ENCODE measurements at places on chromosomes 11 and 22.
A peak's percentile ranks its signal among the peaks of the same experiment; 100 is the strongest.

DNA sequence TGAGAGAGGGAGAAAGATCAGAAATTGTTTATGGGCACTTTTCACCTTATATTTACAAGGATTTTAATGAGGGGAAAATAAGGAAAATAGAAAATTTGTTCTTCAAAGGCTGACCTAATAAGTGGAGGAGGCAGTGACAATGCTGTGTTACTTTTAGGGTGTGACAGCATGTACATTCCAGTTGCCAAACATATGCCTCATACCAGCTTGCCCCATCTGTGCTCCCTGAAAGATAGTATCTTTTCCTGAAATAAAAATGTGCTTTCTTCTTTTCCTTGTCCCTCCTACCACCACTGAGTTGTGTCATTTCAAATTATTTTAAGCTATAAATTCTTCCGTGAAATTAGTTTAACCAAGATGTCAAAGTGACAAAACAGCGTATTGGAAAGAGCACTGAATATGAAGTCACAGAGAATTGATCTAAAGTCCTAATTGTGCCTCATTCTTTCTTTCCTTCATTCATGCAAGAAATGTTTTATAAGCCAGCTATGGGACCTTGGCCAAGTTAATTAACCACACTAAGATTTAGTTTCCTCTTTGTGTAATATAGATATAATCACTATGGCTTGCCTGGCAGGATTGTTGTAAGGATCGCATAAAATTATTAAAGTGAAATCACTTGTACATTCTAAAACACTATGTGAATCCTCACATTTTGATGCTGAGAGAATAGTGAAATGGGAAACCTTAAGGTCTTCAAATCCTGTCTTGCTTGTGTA lies 1307.5 kb upstream of the TENM4 start:
- H3K4me1 ChIP-seq, result no peaks in the 10 kb centered on the region
- no peaks in the 10 kb centered on the region for H3K36me3 ChIP-seq
- no peak overlapping the region for H3K27ac ChIP-seq
- no peaks in the 10 kb centered on the region for H3K27me3 ChIP-seq
- no peak overlapping the region for H3K4me3 ChIP-seq

GRCh38 chr22:46531581-46532175 lies 5.7 kb downstream of the CELSR1 start:
- no peak overlapping the region for H3K4me3 ChIP-seq
- DNase-seq, result no peak
- H3K27me3 ChIP-seq, result no peaks in the 10 kb centered on the region

GRCh38 chr22:40309631-40310030 lies 36.7 kb upstream of the ADSL start:
- H3K4me3 ChIP-seq, result no peak overlapping the region
- H3K27ac ChIP-seq, result no peak overlapping the region
- DNase-seq, result no peak
- H3K36me3 ChIP-seq, result peaks cover 64% of the 10 kb centered on the region

DNA sequence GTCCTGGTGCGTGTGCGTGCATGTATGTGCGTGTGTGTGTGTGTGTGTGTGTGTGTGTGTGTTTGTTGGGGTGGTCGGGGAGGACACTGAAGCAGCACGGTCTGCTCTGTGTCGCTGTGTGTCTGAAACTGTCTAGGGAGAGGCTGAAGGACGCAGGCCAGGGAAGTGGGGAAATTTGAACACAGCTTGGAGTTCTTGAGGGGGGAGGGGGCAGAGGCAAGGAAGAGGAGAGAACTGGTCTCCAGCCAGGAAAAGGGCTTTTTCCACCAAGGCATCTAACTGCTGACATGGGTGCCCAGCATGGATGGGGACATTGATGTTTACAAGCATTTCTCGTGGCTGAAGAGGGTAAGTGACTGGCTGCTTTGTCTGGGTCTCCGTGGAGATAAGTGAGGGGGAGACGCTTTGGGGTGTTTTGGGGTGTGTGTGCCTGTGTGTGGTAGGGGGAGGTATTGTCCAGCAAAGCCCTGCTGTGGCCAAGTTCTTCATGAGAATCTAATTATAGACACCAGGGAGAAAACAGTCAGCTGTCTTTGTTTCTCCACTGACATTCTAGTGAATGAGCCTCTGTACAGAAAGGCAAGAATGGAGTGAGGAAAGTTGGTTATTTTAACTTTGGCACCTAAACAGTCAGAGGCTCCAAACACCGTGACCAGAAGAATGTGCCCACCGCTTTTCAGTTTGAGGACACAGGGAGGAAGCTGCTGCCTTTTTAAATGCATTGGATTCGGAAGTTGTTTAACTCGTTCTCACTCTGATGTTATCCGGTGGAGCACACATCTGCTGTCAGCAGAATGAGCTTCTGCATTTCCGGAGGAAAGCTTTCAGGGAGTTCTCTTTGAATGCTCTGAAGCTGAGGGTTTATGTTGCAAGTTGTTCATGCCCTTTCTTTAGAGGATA lies 63.7 kb downstream of the PPFIBP2 start:
- H3K27ac ChIP-seq, result peak overlapping the region; percentile 88
- H3K36me3 ChIP-seq, result no peaks in the 10 kb centered on the region
- peak; percentile 75 for DNase-seq
- peak overlapping the region; percentile 40 for H3K4me3 ChIP-seq

- H3K4me3 ChIP-seq, result no peak overlapping the region
- H3K27me3 ChIP-seq, result no peaks in the 10 kb centered on the region
- DNase-seq, result no peak
- H3K27ac ChIP-seq, result no peak overlapping the region
Measured at GRCh38 chr11:17775035-17775348, 40.4 kb downstream of the KCNC1 start.

DNA sequence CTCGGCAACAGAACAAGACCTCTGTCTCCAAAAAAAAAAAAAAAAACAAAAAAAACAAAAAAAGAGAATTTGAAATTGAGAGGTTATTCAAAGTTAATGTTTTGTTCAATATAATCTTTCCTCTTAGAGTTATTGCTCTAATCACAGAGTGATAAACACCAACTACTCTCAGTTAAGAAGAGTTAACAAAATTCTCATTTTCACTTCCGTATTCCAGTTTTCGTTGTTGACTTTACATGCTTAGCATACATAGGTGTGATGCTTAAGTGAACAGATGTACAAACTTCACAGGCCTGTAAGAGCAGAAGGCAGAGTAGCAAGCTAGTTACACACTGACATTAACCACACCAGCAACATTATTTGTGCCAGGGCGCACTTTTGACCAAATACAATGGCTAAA lies 12.3 kb downstream of the EIF4ENIF1 start:
- H3K36me3 ChIP-seq, result peaks cover 16% of the 10 kb centered on the region
- no peak overlapping the region for H3K27ac ChIP-seq
- H3K4me1 ChIP-seq, result no peaks in the 10 kb centered on the region
- H3K4me3 ChIP-seq, result no peak overlapping the region

GRCh38 chr11:108466405-108466804 lies 924 bp downstream of the C11orf65 start:
- H3K27me3 ChIP-seq, result no peaks in the 10 kb centered on the region
- H3K27ac ChIP-seq, result peak overlapping the region; percentile 94
- H3K4me3 ChIP-seq, result peak overlapping the region; percentile 59
- H3K4me1 ChIP-seq, result peaks cover 7% of the 10 kb centered on the region
- no peaks in the 10 kb centered on the region for H3K36me3 ChIP-seq
- DNase-seq, result no peak

DNA sequence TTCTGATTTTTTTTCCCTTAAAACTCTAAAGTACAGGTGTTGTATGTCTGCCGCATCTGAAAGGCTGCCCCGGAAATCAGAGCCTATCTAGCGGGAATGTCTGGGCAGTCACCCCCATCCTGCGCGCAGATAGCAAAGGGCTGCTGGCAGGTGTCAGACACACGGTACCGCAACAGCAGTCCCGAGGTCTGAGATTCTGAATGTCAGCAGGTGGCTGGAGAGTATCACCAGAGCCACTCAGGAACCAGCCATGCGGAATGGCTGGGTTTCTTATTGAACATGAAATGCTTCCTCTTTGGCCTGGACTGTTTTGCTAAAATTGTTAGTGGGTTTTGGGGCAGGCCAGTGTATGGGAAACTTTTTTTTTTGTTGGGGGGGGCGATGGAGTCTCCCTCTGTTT lies 53.3 kb downstream of the CERK start:
- H3K27ac ChIP-seq, result no peak overlapping the region
- no peak overlapping the region for H3K4me3 ChIP-seq
- DNase-seq, result no peak
- peaks cover 52% of the 10 kb centered on the region for H3K36me3 ChIP-seq
- H3K27me3 ChIP-seq, result no peaks in the 10 kb centered on the region
- H3K4me1 ChIP-seq, result peaks cover 3% of the 10 kb centered on the region

- H3K4me1 ChIP-seq, result no peaks in the 10 kb centered on the region
- H3K27ac ChIP-seq, result no peak overlapping the region
- H3K36me3 ChIP-seq, result no peaks in the 10 kb centered on the region
- H3K27me3 ChIP-seq, result no peaks in the 10 kb centered on the region
- no peak overlapping the region for H3K4me3 ChIP-seq
Measured at GRCh38 chr22:49657974-49658590, 169.6 kb downstream of the BRD1 start.

- H3K27ac ChIP-seq, result no peak overlapping the region
- H3K4me1 ChIP-seq, result peaks cover 24% of the 10 kb centered on the region
- H3K36me3 ChIP-seq, result no peaks in the 10 kb centered on the region
- DNase-seq, result no peak
- no peak overlapping the region for H3K4me3 ChIP-seq
Measured at GRCh38 chr11:118155776-118156530, 3.3 kb upstream of the SCN4B start.

DNA sequence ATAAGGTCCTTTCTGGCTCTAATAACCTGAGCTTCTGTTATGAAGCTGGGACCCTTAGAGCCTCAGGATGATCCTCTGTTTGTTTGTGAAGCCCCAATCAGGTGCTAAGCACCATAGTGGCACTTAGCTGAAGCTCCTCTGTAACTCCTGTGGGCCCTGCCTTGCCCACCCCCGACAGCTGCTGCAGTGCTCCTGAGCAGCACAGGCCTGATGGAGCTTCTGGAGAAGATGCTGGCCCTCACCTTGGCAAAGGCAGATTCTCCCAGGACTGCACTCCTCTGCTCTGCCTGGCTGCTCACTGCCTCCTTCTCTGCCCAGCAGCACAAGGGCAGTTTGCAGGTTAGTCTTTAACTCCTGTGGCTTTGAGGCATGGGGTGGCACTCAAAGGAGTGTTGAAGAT lies 19.0 kb upstream of the CCDC134 start:
- H3K4me1 ChIP-seq, result no peaks in the 10 kb centered on the region
- no peaks in the 10 kb centered on the region for H3K27me3 ChIP-seq
- H3K36me3 ChIP-seq, result no peaks in the 10 kb centered on the region

DNA sequence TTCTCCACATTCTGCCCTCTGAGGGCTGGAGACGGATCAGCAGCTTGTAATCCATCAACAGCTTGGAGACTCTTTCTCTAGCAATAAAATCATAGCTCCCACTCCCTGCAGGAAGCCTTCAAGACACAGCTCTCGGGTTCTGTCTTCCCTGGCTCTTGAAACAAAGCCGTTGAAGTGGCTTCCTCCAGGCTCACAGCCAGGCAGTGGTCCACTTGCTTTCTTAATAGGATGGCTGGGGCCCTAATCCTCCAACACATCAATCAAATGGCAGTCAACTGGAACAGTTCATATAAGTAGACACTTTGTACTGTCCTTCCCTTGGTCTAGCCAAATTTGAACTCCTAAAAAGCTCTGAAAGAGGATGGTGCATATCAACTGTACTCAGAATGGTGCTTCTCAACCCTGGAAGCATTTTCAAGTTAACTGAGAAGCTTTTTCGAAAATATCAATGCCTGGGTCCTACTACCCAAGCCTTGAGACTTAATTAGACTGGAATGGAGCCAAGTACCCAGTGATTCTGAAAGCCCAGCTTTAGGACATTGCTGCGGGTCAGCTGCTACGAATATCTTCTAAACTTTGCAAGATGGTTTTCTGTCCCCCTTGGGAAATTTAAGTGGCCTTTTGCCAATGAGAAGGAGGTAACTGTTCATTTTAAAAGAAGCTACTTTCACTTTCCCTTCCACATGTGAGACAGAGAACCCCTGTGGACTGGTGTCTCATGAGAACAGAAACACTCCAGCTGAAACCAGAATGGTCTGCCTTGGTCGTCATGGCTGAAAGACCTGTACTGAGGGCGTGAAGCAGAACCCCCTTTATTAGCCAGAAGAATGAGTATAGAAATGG lies 74.7 kb downstream of the SC5D start:
- H3K4me1 ChIP-seq, result no peaks in the 10 kb centered on the region
- no peaks in the 10 kb centered on the region for H3K36me3 ChIP-seq
- no peak overlapping the region for H3K27ac ChIP-seq
- no peaks in the 10 kb centered on the region for H3K27me3 ChIP-seq

DNA sequence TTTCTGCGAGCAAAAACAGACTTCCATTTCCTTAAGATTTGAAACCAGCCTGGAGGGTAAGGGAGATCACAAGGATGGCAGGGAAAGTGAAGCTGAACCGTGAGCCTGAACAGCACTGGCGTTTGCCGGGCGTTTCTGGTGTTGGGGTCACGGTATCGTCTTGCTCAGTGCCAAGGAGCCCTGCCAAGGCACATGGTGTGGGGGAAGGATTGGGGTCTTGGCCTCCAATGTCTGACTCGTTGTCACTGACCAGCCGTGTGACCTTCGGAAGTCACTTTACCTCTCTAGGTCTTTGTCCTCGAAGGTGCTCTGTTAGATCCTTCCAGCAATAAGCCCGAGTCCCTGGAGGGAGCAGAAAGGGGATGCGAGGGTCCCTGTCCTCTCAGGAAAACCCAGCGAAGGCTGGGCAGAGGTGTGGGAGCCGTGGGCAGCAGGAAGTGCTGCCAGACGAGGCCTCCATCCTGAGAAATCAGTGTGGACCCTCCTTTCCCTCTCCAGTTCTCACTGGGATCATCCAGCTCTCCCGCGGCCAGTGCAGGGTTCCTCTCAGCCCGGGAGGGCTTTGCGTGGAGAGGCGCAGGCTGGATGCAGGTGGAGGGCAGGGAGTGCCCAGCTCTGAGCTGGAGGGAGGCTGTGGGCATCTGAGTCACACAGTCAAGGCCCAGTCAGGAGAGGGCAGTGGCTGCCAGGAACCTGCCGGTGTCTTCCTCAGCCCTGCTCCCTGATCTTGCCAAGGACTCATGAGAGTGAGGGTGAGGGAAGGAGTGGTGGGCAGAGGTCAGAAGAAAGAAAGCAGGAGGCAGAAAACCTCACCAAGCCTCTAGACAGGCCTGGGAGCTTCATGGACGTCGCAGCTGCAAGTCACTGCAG lies 18.9 kb downstream of the TOM1 start:
- H3K4me1 ChIP-seq, result no peaks in the 10 kb centered on the region
- H3K4me3 ChIP-seq, result no peak overlapping the region
- H3K27ac ChIP-seq, result no peak overlapping the region
- no peaks in the 10 kb centered on the region for H3K27me3 ChIP-seq
- H3K36me3 ChIP-seq, result peaks cover 62% of the 10 kb centered on the region

Data from tibial artery (tissue), 4 donors.